SW 1271 (cell line): ENCODE measurements at places on chromosomes 11 and 22.

- DNase-seq = peak; percentile 50
These were observed 428 bp downstream of the CDKN1C start for GRCh38 chr11:2885017-2885677.

GRCh38 chr11:36089920-36090319, 146.1 kb downstream of the LDLRAD3 start:
- DNase-seq = no peak

DNA sequence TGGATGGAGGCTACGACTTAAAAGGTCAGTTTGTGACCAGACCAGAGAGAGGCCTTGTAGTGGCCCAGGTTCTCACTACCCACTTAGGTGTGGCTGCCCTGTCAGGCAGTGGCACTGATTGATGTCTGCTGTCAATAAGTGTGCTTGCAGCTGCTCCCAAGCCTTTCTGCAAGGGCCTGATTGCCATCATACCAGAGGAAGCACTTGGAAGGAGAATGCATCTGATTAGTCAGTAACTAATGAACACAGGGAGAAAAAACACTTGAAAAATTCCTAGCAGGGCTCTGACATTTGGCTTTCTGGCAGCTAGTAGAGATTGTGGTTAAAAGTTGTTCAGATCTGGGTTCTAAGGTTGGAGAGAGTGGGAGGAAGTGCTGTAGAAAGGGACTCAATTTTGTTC, 107.5 kb downstream of the NAV2 start:
- no peak for DNase-seq

DNA sequence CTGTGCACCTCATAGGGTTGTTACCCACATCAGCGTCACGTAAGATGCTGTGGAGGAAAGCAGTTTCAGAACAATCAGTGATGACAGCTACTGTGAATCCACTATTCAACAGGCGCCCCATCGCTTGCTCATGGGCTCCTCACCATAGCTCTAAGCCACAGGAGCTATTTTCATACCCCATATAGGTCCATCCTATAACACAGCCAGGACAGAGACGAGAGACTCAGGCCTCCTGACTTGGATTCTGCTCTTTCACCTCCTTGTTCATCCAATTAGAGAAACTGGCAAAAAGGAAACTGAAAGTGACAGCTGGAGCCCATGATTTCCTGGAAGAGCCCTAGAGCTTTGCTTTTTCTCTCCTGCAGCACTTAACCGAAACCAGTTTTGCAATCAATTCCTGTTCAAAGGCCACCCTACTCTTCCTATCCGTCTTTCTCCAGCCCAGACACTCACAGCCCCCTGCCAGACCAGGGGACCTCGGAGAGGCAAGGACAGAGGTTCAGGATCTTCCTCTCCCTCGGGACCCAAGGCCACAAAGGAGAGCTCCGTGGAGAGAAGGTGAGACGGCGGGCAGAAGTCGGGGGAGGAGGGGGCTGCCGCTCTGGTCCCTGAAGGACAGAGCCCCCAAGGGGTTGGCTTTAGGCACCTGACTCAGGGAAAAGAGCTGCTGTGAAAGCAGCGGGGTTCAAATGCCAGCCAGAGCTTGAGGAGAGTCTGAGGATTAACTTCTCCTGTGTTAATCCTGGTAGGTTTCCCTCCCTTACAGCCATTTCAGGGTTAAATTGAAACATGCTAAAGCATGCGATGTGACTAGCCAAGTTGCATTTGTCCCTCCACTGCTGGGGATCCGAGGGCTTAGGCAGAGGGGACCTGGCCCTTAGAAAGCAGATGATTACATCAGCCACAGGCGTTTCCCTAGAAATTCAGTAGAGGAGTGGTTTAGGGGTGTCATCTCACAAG, at the start of gene APOL6:
APOL6 (plus strand) TSS at position 381 of the 960 bp plus-strand sequence. CDS start 7,980 bp downstream, outside the sequence.
- no peak for DNase-seq
